ENCODE measurements at places on chromosomes 5 and 9.
A peak's percentile ranks its signal among the peaks of the same experiment; 100 is the strongest.

GRCh38 chr5:514673-515072 is 9.6 kb downstream of the SLC9A3 start:
- no peak for DNase-seq

GRCh38 chr5:155147222-155147621 is 133.7 kb downstream of the KIF4B start:
- DNase-seq, result no peak

- DNase-seq, result no peak
Observed at GRCh38 chr5:111517853-111518501, 5.6 kb upstream of the STARD4 start.

GRCh38 chr5:172683645-172684471 is 42.8 kb downstream of the NEURL1B start:
- peak; percentile 32 for DNase-seq

- no peak for DNase-seq
Observed at GRCh38 chr9:34642679-34643078, 3.8 kb upstream of the GALT start.

- DNase-seq, result no peak
Observed at GRCh38 chr9:130138171-130138653, 34.0 kb upstream of the NCS1 start.

GRCh38 chr5:77015938-77016569 is 14.2 kb upstream of the AGGF1 start:
- DNase-seq, result no peak

DNA sequence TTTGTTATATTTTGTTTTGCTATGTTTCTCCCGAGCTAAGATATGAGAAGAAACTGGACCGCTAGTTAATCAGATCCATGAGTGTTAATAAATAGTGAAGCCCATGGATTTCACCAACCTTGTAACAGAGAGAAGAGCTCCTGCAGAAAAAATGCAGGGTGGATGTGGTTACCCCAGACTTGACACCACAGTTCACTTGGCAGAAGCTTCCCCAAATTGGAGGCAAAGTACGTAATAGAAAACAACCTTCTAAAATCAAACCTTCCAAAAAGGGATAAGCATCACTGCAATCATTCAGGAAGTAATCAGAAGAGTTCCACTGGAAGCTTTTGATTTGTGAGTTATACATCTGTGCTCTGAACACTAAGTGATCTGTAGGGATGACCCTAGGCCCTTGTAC is 267.5 kb downstream of the ACTL7B start:
- no peak for DNase-seq

DNA sequence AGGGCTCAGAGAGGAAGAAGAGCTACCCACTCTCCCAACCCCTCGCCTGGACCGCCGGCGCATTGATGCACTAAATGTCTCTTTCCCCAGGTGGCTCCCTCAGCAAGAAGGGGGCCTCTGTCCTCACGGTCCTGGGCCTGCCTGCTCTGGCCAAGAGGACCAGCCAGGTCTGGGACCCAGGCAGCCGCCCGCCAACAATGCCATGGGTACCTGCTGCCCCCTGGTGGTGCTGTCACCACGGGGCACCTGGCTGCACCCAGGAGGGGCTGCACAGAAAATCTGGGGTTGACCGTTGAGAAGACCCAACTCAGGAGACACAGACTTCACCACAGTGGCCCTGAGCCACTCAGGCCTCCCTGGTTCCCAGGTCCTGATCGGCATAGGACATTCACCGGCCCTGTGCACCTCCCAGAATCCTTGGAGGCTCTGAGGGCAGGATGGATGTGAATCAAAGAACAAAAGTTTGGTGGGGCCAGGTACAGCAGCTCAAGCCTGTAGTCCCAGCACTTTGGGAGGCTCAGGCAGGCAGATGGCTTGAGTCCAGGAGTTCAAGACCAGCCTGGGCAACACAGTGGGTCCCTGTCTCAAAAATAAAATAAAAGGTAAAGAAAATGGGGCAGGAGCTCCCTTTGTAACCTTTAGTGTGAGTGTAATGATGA is 2.4 kb upstream of the VAV2 start:
- DNase-seq, result peak; percentile 24

DNA sequence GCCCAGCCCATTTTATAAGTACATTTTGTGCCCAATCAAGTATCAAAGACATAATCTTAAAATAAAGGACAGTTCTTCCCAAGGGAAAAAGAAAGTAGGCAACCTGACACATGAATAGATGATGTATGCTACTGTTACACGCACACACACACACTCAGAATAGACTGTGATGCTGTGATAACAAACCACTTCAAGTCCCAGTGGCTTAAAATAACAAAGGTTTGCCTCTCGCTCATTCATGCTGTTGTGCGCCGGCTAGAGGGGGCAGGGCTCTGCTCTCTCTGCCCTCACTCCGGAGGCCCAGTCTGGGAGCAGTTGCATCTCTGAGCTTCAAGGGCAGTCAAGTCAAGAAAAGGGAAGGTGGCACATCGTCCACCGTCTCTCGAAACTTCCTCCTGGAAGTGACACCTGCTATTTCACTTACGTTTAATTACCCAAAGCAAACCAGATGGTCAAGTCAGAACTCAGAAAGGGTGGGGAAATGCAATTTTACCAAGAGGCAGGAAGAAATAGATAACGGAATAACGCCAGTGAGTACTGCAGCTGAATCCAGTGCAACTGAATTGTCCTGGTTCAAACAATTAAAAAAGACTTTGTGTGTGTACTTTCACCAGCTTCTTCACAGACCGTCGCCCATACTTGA is 43.3 kb downstream of the ANKRD33B start:
- no peak for DNase-seq

DNA sequence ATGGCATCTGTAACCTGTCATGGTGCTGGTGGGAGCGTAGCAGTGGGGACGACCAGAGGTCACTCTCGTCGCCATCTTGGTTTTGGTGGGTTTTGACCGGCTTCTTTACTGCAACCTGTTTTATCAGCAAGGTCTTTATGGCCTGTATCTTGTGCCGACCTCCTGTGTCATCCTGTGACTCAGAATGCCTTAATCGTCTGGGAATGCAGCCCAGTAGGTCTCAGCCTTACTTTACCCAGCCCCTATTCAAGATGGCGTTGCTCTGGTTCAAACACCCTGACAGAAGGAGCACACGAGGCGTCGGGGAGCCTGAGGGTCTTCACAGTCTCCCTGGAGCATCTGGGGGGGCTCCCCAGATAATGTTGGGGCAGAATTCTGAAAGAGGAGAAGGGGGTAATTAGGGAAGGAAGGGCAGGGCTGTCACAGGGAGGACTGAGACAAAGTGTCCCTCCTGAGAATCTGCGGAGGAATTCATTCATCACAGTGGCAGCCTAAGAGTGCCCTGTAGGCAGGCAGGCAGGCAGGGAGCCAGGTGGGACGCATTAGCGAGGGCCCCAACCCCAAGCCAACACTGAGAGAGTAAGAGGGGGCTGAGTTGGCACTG is 21.3 kb upstream of the NCS1 start:
- DNase-seq, result no peak

- no peak for DNase-seq
Observed at GRCh38 chr5:177520271-177520670, 3.5 kb upstream of the DDX41 start.

DNA sequence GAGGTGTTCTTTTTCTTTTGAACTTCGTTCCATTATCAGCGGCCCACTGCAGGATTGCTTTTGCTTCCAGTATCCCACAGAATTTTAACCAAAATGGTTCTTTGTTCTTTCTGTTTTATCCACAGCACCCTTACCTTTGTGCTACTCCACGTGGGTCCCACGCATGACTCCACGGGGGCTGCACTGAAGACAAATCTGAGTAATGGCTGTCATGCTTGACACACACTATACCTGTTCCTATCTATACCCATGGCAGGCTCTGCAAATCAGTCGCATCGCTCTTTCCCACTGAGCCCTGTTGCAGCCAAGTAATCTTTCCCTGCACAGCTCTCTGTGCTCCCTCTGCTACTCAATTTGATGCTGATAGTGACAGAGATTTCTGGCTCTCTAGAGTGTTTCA is 69.7 kb downstream of the NSG2 start:
- no peak for DNase-seq

GRCh38 chr5:158611581-158611980 is 488.1 kb downstream of the EBF1 start:
- no peak for DNase-seq

GRCh38 chr5:107478068-107478641 is 192.6 kb downstream of the EFNA5 start:
- no peak for DNase-seq

GRCh38 chr9:127090341-127090985 is 32.0 kb downstream of the ANGPTL2 start:
- no peak for DNase-seq

- no peak for DNase-seq
Observed at GRCh38 chr5:40781843-40782409, 16.2 kb downstream of the PRKAA1 start.

GRCh38 chr9:107147134-107147533 is 135.9 kb upstream of the RAD23B start:
- DNase-seq, result no peak

DNA sequence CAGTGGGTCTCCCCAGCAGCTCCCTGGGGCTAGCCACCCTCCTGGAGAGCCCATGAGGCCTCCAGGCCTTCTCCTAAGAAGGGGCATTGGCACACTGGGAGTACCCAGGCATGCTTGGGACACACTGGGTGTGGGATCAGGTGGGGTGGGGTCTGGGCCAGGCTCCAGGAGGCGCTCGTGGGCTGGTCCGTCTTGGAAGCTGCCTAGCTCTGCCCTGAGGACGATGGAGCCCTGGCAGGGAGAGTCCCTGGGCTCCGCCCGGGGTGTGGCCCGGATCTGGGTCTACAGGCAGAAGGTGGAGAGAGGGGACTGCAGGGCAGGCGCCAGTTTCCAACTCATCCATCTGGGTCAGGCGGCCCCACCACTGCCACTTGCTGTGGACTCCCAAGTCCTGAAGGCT is 2.4 kb downstream of the PRRX2 start:
- no peak for DNase-seq

DNA sequence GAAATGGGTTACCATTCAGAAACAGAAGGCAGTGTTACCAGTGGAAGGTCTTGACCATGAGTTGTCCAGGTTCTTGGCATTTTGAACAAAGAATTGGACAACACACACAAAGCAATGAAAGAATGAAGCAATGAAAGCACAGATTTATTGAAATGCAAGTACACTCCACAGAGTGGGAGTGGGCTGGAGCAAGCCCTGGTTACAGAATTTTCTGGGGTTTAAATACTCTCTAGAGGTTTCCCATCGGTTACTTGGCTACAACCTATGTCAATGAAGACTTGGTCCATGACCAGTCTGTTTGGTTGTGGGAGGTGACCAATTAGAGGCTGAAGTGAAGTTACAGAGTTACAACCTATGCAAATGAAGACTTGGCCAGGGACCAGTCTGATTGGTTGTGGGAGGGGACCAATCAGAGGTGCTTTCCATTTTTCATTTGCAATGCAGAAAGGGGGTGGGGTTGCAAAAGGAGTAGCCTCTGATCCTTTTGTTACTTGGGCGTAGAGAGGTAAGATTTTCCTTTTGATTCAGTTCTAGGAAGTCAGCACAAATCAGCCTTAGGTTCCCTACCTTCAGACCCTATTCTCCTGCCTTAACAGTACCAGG is 71.7 kb upstream of the SPRY4 start:
- DNase-seq, result no peak

GRCh38 chr9:125613141-125613540 is 93.9 kb downstream of the MAPKAP1 start:
- DNase-seq, result no peak

- DNase-seq, result no peak
Observed at GRCh38 chr9:20728493-20729220, 44.6 kb downstream of the FOCAD start.

DNA sequence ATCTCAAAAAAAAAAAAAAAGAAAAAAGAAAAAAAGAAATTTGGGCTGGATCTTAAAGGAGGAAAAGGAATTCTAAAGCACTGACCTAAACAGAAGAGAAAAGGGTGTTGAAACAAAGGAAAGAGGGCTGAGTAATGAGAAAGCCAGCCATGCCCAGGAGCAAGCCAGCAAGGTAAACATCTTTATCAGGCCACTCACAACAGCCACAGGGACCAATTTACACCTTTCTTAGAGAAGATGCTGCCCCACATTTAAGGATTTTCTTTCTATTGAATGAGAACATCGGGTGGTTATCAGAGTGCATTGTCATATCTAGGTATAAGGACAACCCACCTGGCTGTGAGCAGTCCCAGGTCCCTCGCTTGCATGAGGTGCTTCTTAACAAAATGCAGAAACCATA is 16.6 kb downstream of the LHFPL2 start:
- no peak for DNase-seq

DNA sequence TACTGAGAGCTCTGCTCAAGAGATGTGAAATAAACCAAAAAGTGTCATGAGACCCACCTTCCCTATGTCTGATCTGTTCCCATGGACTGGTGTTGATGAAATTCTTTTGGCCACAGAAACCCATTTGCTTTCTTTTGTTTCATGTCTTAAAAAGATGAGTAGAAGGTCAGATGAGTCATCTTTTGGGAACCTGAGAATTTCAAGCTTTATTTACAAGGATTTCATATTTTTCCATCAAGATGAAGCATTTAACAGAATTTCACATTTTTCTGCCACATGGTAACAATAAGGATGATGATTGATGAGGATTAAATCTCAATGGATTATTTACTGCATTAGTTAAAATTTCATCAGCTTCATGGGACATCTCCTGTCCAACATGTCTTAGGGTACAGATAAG is 337.8 kb downstream of the DEPDC1B start:
- DNase-seq, result no peak

DNA sequence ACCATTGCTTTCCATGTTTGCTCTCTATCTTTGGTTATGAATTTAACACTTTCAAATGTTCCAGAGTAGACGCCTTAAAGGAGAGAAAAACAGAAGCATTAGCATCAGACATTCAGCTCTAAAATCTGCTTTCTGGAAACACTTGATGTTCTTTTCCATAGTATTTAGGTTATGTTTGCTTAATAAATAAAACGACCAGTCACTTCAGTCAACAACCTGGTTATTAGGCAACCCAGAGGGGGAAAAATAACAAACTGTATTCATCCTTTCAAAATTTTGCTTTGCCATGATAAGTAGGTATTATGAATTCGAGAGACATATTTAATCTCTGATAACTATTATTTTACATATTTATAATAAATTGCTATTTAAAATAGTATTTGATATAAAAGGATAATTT is 1044.7 kb downstream of the CDH9 start:
- DNase-seq, result no peak

GRCh38 chr9:91120200-91120599 is 241.5 kb downstream of the AUH start:
- DNase-seq, result no peak

DNA sequence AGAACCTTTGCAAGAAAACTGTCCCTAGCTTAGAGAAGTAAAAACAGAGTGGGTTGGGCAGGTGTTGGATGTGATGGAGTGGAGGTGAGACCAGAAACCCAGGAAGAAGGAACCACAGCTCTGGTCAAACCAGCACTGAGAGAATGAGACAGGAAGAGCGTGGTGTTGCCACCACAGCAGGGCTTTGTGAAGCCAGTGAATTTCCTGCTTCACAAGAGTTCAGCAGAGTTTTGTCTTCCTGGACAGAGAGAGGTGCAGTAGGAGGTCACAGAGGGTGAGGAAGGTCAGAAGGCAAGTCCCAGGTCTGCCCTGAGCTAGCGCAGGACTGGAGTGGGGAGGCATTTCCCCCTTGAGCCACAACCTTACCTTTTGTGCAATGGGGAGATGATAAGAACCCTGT is 2306.2 kb upstream of the ACO1 start:
- no peak for DNase-seq

GRCh38 chr9:133955821-133956411 is 36.2 kb downstream of the VAV2 start:
- no peak for DNase-seq
